ENCODE measurements at places on chromosomes 7 and 10.

GRCh38 chr7:92798517-92799249, 37.7 kb downstream of the CDK6 start:
- DNase-seq: no peak

GRCh38 chr7:133313575-133313974, 60.7 kb downstream of the EXOC4 start:
- no peak for DNase-seq

DNA sequence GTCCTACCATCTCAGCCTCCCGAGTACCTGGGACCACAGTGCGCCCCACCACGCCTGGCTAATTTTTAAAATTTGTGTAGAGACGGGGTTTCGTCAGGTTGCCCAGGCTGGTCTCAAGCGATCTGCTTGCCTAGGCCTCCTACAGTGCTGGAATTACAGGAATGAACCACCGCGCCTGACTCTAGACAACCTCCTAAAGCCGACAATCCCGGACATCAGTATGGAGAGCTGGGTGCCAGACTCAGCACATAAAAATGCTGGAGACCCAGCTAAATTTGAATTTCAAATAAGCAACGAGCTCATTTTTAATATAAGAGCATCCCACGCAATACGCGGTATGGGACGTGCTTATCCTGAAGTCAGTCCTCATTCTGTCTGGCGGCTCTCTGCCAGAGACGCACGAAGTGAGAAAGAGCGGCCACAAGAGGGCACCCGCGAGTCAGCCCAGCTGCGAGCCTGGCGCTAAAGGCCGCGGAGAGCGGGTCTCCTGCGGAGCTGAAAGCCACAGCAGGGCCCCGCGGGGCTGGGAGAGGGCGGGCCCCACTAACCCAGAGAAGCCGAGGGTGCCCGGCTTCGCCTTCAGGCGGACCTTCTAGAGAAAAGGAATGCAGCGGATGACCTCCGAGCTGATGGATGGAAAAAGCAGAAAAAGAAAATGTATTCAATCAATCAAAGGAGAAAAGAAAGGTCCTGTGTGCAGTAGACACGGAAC, 7.0 kb downstream of the CALY start:
- peak; percentile 74 for DNase-seq

DNA sequence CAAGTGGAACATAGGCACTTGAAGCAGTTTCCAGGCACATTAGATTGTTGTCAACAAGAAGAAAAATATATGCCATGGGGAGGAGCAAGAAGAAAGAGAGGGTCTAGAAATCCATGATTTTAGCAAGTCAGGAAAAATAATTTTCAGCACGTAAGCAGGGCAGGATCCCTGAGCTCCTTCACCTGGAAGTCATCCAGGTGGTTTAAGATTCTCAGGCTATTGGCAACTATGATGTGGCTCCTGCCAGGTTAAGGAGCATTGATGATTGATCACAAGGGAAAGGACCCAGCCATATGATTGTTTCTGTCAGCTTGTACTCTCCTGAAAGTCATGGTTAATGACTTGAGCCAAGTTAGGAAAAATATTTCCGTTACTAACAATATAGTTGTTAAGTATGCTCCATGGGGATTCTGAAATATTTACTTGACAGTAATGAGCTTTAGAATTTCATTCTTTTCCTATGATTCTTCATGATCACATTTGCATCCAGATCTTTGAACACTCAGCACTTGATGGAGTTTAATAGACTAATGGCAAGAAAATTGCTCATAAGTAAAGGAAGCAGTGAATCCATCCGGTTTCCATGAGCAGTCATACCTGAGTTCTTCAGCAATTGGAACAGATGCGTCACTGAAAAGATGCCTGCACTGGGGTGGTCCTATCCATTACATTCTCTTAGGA, 209.1 kb downstream of the BICC1 start:
- no peak for DNase-seq

- DNase-seq: no peak
Measured at GRCh38 chr7:106099539-106099938, 12.6 kb downstream of the SYPL1 start.

- DNase-seq: no peak
Measured at GRCh38 chr10:112024079-112024478, 159.5 kb downstream of the GPAM start.

DNA sequence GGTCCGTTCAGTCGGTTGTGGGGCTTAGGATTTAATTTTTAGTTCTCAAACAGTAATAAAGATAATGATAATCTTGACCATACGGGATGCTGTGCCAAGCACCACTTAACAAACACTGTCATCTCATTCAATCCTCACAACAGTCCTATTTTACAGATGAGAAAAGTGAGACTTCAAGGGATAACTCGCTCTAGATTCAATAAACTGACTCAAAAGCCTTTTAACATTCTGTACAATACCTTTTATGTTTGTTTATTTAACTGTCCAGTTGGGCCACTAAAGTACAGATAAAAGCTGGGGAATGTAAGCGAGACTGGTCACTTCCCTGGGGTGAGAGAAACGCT, 437 bp upstream of the CFAP69 start:
- no peak for DNase-seq

DNA sequence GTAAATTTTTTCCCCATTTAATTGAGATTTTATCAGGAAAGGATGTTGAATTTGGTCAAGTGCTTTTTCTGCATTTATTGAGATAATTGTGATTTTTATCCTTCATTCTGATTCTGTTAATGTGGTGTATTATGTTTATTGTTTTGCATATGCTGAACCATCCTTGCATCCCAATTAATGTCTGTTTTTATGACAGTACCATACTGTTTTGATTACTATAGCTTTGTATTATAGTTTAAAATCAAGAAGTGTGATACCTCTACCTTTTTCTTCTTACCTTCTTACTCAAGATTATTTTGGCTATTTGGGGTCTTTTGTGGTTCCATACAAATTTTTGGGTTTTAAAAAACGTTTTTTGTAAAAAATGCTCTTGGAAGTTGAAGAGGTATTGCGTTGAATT, 357.2 kb downstream of the REEP3 start:
- no peak for DNase-seq

GRCh38 chr7:120278773-120279172, 5.8 kb downstream of the KCND2 start:
- DNase-seq: no peak
